Left lung (tissue), 14 donors: ENCODE measurements at places on chromosomes 16 and 17. TPM values are rescaled to one million over a fixed set of nuclear protein-coding genes. Genes with fewer than 3 reads are reported as not detected.

DNA sequence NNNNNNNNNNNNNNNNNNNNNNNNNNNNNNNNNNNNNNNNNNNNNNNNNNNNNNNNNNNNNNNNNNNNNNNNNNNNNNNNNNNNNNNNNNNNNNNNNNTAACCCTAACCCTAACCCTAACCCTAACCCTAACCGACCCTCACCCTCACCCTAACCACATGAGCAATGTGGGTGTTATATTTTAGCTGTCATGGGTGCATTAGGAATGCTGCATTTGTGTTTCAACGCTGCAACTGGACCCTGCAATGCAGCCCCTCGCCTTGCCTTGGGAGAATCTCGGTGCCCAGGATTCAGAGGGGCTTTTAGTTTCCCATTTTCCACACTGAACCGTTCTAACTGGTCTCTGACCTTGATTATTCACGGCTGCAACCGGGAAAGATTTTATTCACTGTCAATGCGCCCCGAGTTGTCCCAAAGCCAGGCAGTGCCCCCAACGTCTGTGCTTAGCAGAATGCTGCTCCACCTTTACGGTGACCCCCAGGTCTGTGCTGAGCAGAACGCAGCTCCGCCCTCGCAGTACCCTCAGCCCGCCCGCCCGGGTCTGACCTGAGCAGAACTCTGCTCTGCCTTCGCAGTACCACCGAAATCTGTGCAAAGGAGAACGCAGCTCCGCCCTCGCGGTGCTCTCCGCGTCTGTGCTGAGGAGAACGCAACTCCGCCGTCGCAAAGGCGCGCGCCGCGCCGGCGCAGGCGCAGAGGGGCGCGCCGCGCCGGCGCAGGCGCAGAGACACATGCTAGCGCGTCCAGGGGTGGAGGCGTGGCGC lies 43.3 kb downstream of the POLR3K start:
- no peaks in the 10 kb centered on the region for H3K36me3 ChIP-seq
- no peak overlapping the region for H3K4me3 ChIP-seq
- no peaks in the 10 kb centered on the region for H3K4me1 ChIP-seq
- DNase-seq, result peak; percentile 17
- H3K27me3 ChIP-seq, result no peaks in the 10 kb centered on the region

- peaks cover 6% of the 10 kb centered on the region for H3K4me1 ChIP-seq
- peak overlapping the region; percentile 80 for H3K27ac ChIP-seq
- H3K27me3 ChIP-seq, result no peaks in the 10 kb centered on the region
- H3K4me3 ChIP-seq, result peak overlapping the region; percentile 80
Measured at GRCh38 chr16:14071576-14072271, 605 bp downstream of the MRTFB start.

DNA sequence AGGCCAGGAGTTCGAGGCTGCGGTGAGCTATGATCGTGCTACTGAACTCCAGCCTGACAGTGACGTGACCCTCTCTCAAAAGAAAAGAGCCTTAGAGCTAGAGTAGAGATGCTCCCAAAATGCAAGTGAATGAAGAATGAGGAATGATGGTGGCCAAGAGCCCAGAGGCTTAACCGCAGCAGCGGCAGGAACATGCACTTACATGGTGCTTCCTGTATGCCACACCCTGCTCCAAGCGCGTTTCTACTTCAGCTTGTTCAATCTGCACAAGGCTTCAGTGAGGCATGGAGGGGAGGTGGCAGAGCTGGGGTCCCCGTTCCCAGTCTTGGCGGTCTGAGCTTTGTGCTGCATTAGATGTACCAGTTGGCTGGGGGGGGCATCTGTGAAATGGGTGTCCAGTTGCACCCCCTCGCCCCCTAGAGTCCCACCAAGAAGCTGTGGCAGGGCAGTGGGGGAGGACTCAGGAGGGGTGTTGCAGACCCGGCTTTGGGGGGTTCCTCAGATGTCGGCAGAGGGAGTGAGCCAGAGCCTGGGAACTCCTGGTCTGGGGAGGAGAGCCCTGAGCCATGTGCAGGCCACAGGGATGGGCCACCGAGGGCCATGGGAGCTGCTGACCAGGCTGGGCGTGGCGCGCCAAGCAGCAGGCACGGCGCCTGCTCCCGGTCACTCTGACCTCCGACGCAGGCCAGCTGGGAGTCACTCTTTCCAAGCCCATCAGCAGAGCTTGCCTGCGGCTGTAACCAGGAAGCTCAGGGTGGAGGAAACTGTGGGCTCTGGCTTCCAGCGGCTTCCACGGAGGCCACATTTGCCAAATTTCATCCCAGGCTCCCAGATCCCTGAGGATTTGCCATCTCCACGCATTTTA lies 260.1 kb downstream of the PARN start:
- no peak overlapping the region for H3K4me3 ChIP-seq
- no peaks in the 10 kb centered on the region for H3K27me3 ChIP-seq
- no peak overlapping the region for H3K27ac ChIP-seq
- no peaks in the 10 kb centered on the region for H3K36me3 ChIP-seq
- no peak for DNase-seq
- no peaks in the 10 kb centered on the region for H3K4me1 ChIP-seq

GRCh38 chr17:35241520-35241919 lies 1.4 kb upstream of the SLFN5 start:
- no peak for DNase-seq
- peak overlapping the region; percentile 94 for H3K27ac ChIP-seq
- no peaks in the 10 kb centered on the region for H3K27me3 ChIP-seq

GRCh38 chr16:27786221-27786922 lies 236.4 kb downstream of the KATNIP start:
- DNase-seq, result peak; percentile 55
- no peaks in the 10 kb centered on the region for H3K27me3 ChIP-seq
- H3K4me1 ChIP-seq, result no peaks in the 10 kb centered on the region

DNA sequence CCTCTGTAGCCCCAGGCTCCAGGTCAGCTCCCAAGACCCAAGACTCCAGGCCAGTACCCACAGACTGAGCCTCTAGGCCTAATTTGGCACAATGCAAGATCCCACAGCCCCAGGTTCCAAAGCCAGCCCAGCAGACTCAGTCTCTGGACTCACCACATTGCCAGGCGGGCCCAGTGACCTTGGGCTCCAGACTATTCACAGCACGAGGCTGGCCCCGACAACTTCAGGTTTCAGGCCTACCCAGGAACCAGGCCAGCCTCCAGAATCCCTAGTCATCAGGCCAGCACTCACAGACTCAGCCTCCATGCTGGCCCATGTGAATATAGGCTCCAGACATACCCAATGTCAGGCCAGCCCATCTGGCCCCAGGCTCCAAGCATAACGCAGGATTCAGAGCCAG lies 103.8 kb downstream of the CEP112 start:
- no peaks in the 10 kb centered on the region for H3K27me3 ChIP-seq
- no peaks in the 10 kb centered on the region for H3K4me1 ChIP-seq
- H3K4me3 ChIP-seq, result no peak overlapping the region
- no peaks in the 10 kb centered on the region for H3K36me3 ChIP-seq

DNA sequence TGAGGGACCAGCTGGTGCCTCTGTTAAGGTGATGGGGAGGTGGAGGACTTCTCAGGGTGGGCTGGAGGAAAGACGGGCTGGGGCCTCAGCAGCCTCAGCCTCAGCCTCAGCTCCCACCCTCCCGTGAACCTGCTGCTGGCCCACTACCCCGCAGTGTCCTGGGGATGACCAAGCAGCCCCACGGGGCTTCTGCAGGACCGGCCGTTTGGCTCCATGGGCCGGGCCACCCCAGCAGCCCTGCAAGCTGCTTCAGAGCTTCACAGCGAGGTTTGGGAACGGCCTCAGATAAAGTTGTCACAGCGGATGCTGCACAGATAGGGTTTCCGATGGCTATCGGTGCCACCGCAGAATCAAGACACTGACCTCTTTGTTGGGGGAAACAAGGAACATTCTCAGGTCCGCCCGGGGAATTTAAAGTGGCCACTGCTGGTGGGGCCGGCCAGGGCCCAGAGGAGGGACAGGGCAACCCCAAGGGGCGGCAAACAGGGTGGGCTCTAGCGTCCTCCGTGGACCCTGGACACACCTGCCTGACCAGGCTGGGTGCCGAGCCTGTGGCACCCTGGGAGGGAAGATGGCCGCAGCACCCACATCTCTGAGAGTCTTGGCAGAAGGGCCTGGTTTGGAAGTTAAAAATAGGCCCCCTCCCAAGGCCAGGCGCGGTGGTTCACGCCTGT lies 47.8 kb upstream of the ZC3H18 start:
- H3K27ac ChIP-seq, result no peak overlapping the region
- H3K36me3 ChIP-seq, result no peaks in the 10 kb centered on the region
- no peak overlapping the region for H3K4me3 ChIP-seq

DNA sequence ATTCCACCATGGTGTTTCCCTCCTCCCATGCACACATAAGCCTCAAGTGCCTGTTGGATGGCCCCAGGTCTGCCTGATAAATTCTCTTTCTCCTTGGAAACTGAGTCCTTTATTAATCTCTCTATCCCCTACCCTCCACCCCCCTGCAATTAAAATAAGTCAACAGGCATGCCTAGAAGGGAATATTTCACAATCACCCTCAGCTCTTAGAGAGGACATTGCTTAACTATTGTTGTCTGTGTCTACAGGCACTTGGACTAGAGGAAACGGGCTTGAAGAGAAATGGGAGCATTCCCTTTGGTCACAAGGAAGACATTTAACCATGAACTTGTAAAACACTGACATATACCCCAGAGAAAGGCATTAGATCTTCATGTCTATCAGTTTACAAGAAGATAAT lies 39.5 kb downstream of the RCVRN start:
- DNase-seq, result no peak
- H3K27me3 ChIP-seq, result no peaks in the 10 kb centered on the region
- no peak overlapping the region for H3K4me3 ChIP-seq
- H3K36me3 ChIP-seq, result no peaks in the 10 kb centered on the region

GRCh38 chr17:38419508-38419981 lies 8.7 kb upstream of the ARHGAP23 start:
- peaks cover 17% of the 10 kb centered on the region for H3K4me1 ChIP-seq
- no peak for DNase-seq
- no peak overlapping the region for H3K4me3 ChIP-seq
- no peak overlapping the region for H3K27ac ChIP-seq
- no peaks in the 10 kb centered on the region for H3K36me3 ChIP-seq

The RHBDF1 gene
- polyA plus RNA-seq, result 39.3 TPM

GRCh38 chr17:27466743-27467375 lies 10.6 kb downstream of the KSR1 start:
- H3K27ac ChIP-seq, result peak overlapping the region; percentile 70
- H3K4me1 ChIP-seq, result peaks cover 10% of the 10 kb centered on the region
- H3K4me3 ChIP-seq, result no peak overlapping the region
- DNase-seq, result no peak
- no peaks in the 10 kb centered on the region for H3K36me3 ChIP-seq

DNA sequence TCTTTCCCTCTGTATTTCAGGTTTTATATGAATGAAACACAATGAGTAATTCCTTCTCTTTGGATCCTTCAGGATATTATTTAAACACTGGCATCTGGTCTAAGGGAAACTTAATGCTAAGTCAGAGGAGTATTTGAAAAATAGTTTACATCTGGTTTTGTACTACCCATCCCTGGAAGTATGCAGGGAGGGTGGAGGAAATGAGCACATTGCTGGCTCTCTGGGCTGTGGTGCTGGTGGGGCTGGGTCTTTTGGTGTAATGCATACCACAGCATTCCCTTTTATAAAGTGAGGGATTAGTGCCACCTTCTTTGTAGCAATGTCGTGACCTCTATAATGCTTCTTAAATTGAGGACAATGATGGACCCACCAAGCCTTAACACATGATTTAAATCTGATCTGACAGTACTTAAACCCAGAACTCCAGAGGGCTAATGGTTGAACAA lies 105.5 kb upstream of the AXIN2 start:
- DNase-seq, result no peak
- peaks cover 4% of the 10 kb centered on the region for H3K4me1 ChIP-seq
- no peaks in the 10 kb centered on the region for H3K36me3 ChIP-seq
- no peak overlapping the region for H3K27ac ChIP-seq
- H3K4me3 ChIP-seq, result no peak overlapping the region

GRCh38 chr16:15961571-15962090 lies 12.2 kb downstream of the ABCC1 start:
- peaks cover 56% of the 10 kb centered on the region for H3K4me1 ChIP-seq
- H3K27me3 ChIP-seq, result no peaks in the 10 kb centered on the region
- no peaks in the 10 kb centered on the region for H3K36me3 ChIP-seq
- no peak overlapping the region for H3K4me3 ChIP-seq
- H3K27ac ChIP-seq, result peak overlapping the region; percentile 60

GRCh38 chr16:85612801-85613603 lies at the start of gene GSE1:
GSE1 (plus strand) TSS chr16:85613322; CDS start chr16:85613392, 70 bp downstream.
- H3K4me3 ChIP-seq, result peak within 1 kb of the TSS; percentile 62
- H3K27ac ChIP-seq, result peak within 1 kb of the TSS; percentile 91
- no peaks in the 10 kb centered on the region for H3K36me3 ChIP-seq
- peaks cover 56% of the 10 kb centered on the region for H3K4me1 ChIP-seq
- DNase-seq, result no peak

GRCh38 chr16:50365791-50366575 lies 2.8 kb downstream of the BRD7 start:
- H3K36me3 ChIP-seq, result peaks cover 26% of the 10 kb centered on the region
- H3K4me3 ChIP-seq, result no peak overlapping the region
- H3K4me1 ChIP-seq, result peaks cover 14% of the 10 kb centered on the region

DNA sequence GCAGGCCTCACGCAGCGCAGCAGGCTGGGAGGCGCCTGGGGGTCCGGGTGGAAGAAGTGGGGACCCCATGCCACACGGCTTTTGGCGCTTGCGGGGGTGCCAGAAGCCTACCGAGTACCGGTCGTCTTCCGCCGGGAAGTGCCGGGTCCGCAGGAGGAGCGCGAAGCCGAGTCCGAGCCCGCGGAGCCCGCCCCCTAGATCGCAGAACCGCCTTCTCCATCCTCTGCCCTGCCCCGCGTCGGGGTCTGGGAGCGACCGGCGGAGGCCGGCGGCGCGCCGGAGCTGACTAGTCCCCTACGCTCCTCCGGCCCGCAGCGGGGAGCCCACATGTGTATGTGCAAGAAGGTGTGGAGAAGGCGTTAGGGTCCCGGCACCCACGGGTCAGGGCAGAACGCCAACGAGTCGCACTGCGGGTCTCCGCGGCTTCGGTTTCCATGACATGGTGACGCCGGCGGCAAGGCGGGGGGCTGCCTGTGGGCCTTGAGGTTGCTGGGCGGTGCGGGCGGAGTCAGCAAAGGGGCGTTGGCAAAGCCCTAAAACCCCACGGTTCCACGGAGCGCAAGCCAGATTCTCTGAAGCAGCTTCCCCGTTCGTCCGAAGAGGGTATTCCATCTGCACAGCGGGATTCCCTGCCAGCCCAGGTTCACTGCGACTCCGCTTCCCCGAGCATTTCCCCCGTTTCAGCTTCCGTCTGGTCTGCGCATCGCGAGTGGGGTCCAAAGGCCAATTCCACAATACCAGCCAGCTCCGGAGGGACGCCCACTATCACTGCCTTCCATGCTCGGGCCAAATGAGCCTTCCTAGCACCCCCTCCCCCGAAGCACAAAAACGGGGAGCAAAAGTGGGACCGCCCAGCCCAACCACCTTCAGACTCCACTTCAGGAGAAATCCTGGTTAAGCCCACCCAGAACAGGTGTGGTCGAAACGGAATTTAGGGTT lies 2.3 kb upstream of the LHX1 start:
- no peaks in the 10 kb centered on the region for H3K36me3 ChIP-seq
- H3K27ac ChIP-seq, result no peak overlapping the region
- H3K4me3 ChIP-seq, result no peak overlapping the region
- peaks cover 100% of the 10 kb centered on the region for H3K27me3 ChIP-seq
- DNase-seq, result no peak
- H3K4me1 ChIP-seq, result peaks cover 10% of the 10 kb centered on the region

- peaks cover 63% of the 10 kb centered on the region for H3K27me3 ChIP-seq
- no peaks in the 10 kb centered on the region for H3K36me3 ChIP-seq
- H3K4me1 ChIP-seq, result no peaks in the 10 kb centered on the region
- no peak overlapping the region for H3K4me3 ChIP-seq
Measured at GRCh38 chr17:31427684-31428083, 36.2 kb downstream of the RAB11FIP4 start.
